ENCODE measurements at places on chromosomes 3 and 15.
A peak's percentile ranks its signal among the peaks of the same experiment; 100 is the strongest.

- DNase-seq, result no peak
Measured at GRCh38 chr15:42665827-42666226, 71.1 kb downstream of the CDAN1 start.

DNA sequence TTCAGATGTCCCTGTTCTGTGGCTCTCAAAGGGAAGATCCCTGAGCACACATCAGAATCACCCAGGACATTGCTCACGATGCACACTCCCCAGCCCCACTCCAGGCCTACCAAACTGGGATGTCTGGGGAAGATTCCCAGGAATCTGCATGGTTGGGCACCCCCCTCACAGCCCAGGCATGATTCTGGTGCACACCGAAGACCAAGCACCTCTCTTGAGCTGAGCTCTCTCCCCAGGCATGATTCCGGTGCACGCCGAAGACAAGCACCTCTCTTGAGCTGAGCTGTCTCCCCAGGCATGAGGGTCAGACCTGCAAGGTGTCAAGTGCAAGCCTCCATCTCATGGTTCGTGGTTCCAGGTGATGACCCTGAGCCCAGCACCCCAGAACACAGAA is 112.2 kb upstream of the MEF2A start:
- no peak for DNase-seq

DNA sequence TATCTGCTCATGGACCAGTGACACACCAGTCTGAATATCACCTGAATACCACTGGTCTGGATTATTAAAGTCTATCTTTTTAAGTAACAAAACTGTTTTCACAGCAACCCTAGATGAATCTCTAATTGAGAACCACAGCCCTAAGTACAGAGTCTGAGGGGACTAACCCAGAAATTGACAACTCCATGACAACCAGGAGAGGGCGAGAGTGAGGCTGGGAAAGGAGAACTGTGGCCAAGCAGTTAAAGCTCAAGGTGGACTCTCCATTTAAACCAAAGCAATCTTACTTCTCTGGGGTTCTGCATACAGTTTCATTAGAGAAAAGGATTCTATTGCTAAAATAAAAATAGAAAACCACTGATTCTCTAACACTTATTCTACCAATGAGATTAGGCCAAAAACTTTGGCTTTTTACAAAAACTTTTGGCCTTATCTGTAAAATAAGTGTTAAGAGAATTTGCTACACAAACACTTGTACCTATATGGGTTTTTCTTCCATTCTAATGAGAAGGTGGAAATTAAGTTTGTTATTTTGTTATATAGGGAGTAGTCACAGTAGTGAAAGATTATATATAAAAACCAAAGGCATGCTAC is 11.4 kb downstream of the NEK10 start:
- DNase-seq, result peak; percentile 64

DNA sequence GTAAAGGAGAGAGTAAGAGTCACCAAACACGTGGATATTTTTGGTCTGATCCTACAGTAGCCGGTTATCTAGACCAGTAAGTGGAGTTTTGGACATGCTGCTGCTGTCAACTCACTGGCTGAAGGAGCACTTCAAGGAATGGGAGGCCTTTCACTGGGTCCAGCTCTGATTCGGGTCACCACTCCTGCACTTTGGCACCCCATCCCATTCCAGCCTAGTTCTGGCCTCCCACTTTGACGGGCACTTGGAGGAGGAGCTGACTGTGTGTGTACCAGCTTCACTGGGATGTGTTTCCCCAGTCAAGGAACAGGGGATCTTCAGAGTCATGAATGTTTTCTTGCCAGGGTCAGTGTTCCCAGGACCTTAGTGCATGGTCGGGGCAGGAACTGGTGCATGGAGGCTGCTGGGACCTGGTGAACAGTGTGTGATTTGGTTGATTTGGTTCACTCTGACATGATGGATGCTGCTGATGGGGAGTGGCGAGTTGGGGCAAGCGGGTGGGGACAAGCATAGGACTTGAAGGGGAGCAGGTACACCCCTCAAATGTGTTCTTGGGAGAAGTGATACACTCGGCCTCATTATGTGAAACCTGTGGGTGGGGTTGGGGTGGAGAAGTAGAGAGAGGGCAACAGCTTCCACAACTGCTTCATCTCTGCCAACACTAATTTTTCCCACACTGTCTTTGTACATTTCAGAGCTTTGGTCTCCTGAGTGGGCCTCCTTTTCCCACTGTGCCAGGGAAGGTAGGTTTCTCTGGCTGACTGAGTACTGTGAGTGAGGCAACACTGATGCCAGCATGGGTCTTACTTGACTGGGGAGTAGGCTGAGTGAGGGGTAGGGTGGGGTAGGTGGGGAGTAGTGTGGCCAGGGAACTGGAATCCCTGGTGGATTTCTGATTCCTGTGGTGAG is 64.0 kb downstream of the RGMA start:
- DNase-seq, result no peak

GRCh38 chr3:152198665-152199064 is 70.1 kb upstream of the MBNL1 start:
- no peak for DNase-seq

- no peak for DNase-seq
Measured at GRCh38 chr15:33022629-33023028, 171.9 kb downstream of the FMN1 start.

DNA sequence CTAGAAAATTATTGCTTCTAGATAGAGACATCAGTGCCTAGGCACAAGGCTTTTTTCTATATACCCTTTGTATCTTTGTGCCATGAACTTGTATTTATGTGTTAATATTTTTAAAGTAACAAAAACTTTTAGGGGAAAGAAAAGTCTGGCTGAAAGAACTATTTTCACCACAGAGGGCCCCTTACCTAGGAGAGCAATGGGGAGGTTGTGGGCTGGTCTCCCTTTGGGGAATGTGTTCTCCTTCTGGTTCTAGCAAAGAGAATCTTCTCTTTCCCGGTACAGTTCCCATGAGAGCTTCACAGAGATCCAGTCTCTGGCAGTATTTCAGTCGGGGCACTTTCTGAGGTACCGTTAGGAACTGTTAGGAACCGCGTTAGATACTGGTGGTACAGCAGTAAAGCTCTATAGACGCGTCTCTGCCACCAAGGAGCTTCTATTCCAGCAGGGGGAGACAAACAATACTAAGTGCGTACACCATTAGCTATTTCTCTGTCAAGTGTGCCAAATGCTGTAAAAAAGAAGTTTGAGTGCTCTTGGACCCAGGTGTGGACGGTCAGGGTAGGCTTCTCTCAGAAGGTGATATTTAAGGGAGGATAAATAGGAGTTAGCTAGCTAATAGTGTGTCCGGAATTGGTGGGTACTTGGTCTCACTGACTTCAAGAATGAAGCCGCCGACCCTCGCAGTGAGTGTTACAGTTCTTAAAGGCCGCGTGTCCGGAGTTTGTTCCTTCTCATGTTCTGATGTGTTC is 4.6 kb upstream of the EPB42 start:
- peak; percentile 89 for DNase-seq

- DNase-seq, result no peak
Measured at GRCh38 chr3:14282706-14283075, 104.1 kb downstream of the LSM3 start.

- no peak for DNase-seq
Measured at GRCh38 chr3:38396861-38397260, 50.3 kb downstream of the XYLB start.

DNA sequence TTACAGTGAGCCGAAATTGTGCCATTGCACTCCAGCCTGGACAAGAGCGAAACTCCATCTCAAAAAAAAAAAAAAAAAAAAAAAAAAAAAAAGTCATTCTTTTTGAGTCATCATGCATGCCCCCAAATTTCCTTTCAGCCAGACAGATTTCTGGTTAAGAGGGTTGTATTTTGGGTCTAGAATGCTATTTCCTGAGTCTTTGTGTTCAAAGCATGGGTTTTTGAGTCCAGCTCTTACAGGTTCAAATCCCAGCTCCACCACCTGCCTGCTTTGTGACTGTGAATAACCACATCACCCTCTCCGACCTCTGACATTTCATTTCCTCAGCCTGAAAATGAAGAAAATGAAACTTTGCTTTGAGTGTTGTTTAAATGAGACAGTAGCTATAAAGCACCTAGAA is 9.3 kb upstream of the C15orf61 start:
- DNase-seq, result no peak

- DNase-seq, result no peak
Measured at GRCh38 chr3:53812434-53812833, 33.8 kb downstream of the CHDH start.

- no peak for DNase-seq
Measured at GRCh38 chr3:21055015-21055414, 696.0 kb downstream of the ZNF385D start.

GRCh38 chr15:89775815-89776214 is 317 bp upstream of the MESP2 start:
- no peak for DNase-seq

DNA sequence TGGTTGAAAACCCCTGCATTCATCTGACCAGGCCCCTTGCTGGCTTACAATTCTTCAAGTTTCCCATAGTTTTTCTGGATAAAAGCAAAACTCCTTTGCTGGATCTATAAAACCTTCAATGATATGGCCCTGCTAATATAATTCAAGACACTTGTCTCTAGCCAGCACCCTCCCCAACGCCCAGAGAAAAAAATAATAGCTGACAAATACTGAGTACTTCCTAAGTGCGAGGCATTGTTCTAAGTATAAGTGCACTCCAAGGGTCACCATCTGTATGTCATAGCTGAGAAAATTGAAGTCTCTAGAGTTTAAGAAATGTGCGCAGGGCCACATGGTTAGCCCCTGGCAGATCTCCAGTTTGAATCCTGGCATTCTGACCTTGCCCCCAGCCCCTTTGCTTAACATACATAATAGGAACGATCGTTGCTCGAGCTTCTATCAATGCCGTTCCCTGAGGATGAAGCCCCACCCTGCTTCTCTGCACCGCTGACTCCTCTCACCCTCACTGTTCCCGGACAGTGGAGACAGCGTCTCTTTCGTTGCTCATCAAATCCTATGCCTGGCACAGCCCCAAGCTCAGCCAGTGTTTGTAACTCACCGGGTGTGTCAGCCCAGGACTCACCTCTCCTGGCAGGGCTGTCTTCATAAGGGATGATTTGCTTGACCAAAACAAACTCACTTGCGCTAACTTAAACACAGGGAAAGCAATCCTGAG is 377.1 kb upstream of the PROK2 start:
- DNase-seq, result no peak

DNA sequence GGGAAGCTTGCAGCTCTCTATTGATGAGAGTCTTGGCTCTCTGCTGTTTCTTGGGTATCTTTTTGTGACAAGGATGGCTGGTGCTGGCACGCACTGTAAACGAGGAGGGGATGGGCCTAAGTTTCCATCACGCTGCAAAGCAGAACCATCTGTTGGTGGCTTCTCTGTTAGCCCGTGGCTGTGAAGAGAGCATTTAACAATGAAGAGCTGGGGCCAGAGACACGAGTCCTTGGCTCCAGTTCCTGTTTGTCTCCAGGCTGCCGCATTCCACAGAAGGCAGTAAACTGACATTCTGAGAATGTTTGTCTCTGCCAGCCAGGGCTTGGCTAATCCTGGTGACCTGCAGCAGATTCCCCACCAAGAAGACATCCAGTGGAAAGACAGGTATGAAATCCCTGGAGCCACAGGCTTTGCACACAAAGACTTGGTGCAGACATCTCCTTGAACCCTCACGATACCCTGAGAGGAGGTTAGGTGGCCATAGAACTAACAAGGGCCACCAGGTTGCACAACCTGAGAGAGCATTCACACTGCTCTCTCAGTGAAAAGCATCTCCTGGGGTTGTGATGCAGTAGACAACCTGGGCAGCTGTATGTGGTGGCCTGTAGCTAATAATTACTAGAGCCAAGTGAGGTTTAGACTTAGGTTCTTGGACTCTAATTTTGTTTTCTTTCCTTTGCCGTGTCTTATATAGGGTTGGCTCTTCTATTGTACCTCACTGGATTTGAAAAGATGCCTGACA is 130.9 kb downstream of the ASB7 start:
- no peak for DNase-seq

DNA sequence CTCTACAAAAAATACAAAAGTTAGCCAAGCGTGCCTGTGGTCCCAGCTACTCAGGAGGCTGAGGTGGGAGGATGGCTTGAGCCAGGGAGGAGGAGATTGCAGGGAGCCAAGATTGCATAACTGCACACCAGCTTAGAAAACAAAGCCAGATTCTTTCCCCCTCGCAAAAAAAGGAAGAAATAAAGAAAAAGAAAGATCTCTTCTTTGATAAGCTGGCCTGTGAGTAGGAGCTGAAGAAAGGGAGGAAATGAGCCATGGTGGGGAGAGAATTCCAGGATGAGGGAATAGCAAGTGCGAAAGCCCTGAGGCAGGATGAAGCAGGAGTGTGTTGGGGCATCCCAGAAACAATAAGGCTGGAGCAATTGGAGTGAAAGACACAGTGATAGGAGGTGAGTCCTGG is 24.5 kb upstream of the TOP2B start:
- no peak for DNase-seq

DNA sequence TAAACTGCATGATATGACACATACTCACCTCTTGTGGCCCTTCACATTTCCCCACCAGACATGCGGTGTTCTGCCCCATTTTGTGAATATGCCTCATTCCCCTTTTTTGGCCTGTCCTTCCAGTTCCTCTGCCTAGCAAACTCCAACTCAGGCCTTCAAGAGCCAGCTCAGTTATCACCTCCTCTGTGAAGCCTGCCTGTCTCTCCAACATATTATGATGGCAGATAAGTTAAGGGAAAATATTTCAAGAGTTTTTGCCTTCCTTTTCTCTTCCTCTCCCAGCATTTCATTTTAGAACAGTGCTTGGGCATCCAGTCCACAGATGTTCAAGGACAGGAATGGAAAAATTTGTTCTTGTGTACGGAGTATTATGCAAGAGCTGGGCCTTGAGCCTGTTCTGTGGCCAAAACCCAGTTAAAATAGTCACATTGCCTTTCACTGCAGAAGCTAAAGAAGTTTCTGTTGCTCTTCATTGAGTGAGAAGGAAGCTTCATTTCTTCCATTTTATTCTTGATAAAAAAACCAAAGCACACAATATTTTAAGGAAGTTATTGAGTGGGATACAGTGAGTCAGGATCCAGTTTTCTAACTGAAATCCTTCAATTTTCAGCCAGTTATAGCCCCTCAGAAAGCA is 192.0 kb downstream of the GHSR start:
- DNase-seq, result no peak

GRCh38 chr15:85422607-85423006 is 42.2 kb downstream of the AKAP13 start:
- no peak for DNase-seq

DNA sequence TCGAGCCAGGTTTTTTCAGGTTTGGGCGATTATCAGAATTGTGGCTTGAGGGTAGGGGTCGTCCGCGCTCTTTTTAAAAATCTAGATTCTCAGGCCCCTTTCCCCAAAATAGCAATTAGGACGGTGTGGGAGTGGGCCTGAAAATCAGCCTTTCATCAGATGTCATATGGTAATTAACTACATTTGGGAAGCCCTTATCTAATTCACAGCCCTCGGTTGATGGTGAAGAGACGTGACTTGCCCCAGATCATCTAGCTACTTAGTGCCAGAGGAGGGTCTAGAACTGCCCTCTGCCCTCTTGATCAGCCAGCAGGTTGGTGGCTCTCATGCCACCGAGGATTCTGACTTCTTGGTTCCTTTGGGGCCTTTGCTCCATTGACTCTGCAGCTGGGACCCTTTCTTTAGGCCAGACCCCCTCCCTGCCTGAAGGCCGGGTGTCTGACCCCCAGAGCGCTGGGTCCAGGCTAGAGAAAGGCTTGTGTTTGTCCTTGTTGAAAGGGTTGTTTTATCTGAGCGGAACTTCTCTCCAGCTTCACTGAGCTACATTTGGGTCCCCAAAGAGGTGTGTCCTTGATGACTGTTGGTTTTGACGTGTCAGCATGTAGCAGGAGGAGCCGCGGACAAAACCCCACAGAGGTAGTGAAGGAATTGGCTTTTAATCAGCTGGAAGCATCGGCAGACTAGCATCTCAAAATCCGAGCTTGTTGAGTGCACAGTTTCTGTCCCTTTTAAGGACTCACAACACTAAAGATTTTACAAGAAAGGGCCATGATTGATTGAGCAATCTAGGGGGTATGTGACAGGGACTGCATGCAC is 857 bp downstream of the AEN start:
- DNase-seq, result peak; percentile 66

GRCh38 chr3:18412684-18413083 is 12.5 kb downstream of the SATB1 start:
- no peak for DNase-seq
